ENCODE measurements at places on chromosomes 13 and 19.

DNA sequence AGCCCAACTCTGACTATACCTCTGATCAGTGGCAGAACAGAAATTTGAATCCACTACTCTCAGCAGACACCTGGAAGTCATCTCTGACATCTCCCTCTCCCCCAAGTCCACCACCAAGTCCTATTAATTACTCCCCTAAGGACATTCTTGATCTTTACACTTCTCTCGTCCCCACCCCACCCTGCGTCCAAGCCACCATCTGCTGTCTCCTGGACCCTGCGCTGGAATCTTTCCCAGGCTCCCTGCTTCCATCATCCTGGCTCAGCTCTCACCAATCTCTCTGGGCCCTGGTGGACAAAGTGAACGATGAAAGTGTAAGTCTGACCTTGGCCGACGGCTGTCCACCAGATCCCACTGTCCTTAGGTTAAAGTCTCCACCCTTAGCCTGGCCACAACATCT, 145.6 kb upstream of the GJB6 start:
- no peak for DNase-seq

GRCh38 chr13:47798906-47799305, 202.2 kb downstream of the SUCLA2 start:
- DNase-seq, result no peak

DNA sequence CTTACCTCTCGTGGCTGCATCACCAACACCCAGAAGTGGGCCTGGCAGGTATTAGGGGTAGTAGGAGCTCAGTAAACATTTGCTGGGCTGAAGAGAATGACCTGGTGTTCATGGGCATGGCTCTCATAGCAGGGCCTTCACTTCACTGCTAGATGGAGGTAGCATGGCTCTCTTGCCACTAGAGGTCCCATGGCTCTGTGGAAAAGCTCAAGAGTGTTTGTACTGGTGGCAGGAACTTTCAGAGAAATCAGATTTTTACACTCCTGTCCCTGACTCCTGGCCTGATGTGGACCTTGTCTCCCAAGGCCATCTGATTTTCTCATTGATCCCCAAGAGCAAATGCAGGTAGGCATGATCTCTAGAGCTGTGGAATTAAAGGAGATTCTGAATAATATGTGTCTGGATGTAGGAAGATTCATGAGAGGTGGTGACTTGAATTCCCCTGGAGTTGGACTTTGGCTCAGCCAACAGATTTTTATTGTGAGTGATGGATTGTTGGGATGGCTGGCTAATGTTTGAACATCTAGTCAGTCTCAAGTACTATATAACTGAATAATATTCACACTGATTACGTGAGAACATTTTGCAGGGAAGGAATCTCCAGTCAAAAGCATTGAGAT, 5.7 kb downstream of the ZNF574 start:
- DNase-seq, result no peak

DNA sequence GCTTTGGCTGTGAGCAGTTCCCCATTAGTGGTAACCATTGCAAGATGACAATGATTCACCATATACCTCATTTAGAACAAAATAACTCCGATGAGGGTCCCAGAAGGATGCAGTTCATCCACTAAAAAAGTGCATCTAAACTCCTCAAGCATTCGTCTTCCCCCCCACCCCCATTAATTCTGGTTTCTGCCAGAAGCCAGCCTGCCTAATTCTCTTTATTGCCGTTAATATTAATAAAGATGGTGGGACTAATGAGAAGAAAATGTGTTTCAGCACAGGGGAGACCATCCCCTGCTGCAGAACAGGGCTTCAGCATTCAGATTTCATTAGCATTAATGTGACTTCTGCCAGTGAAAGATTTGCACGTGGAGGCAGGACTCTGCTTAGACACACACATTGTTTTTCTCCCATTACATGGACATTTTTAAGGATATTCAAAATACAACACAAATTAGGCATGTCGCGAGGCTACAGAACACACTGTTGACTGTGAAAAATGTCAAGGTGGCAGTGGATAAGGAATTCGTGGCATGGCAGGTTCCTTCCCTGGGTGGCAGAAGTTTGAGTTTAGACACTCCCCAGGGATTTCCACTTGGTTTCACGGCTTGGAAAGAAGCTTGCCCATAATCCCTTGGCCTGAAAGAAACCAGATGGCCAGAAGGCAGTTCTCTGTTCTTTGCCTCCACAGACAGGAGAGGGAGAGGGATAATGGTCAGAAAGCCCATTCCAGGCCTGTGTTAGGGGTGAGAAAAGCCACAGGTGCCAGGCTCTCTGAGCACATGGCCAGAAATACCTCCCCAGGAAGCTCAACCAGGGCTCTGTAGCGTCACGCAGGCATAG, 236.5 kb downstream of the FOXO1 start:
- no peak for DNase-seq

GRCh38 chr19:5805462-5806132, 730 bp downstream of the NRTN start:
- DNase-seq, result peak; percentile 94

GRCh38 chr13:30140973-30141372, 166.4 kb downstream of the KATNAL1 start:
- no peak for DNase-seq

DNA sequence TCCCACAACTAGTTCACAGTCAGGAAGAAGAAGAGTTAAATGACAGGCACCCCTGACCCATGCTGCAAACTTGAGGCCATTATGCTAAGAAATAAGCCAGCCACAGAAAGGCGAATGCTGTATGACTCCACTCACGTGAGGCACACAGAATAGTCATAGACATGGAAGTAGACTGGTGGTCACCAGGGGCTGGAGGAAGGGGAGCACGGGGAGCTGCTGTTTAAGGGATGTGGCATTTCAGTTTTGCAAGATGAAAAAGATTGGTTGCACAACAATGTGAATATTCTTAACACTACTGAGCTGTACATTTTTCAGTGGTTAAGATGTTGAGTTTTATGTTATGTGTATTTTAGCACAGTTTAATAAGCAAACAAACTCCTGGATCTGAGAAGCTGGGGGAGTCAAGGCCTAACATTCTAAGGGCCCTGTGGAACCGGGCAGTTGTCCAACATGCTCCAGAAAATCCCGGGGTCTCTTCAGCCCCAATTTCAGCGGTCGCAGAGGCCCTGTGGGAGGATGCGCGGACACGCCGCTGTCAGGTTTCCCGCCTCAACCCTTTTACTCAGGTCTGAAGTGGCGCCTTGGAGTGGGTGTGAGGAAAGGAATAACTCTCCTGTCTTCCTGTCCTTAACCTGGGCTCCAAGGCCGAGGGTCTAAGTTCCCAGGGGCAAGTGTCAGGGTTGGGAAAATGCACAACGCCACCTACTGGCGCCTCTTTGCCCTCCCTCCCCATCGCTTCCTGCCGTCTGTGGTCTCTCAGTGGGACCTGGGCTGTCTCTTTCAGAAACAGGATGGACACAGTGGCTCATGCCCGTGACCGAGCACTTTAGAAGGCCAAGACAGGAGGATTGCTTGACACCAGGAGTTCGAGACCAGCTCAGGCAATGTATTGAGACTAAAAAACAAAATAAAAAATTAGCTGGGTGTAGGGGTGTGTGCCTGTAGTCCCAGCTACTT, 4.4 kb upstream of the TMEM272 start:
- DNase-seq, result peak; percentile 47
